ENCODE measurements at places on chromosomes 2 and 18.

DNA sequence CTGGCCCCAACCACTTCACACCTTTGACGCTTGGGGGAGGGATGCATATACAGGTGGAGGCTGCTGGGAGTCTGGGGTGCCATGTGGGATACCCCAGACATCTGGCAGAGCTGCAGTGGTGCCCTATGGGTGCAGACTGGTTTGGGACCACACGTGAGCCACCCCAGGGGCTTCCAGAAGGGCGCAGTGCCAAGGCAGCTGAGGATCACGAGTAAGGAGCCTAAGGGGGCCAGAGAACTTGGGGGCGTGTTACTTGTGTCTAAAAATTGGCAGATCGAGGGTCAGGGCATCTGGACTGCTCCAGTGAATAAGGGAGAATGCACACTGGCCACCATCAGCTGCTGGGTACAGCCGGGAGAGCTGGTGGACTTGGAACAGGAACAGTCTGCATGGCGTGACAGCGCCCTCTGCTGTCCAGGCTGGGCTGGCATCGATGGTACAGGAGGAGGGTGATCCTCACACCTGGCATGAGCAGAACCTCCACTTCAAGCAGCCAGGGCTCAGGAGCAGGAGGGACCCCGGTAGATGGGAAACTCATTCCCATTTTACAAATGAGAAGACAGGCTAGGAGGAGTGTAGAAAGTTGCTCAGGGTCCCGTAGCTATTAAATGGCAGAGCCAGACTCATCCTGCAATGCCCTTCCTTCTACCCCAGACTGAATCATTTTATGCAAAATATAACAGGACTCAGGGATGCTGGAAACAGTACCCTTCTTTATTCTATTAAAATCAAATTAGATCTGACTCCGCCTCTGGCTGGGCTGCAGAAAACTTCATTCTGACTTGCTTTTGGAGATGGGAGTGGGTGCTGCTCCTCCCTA lies 60.4 kb downstream of the ATOH8 start:
- peak; percentile 49 for DNase-seq

- no peak for DNase-seq
These were observed 1474.0 kb upstream of the TMEFF2 start for GRCh38 chr2:193668557-193669323.

GRCh38 chr2:239040152-239040761 lies 192.4 kb downstream of the TWIST2 start:
- DNase-seq = no peak

DNA sequence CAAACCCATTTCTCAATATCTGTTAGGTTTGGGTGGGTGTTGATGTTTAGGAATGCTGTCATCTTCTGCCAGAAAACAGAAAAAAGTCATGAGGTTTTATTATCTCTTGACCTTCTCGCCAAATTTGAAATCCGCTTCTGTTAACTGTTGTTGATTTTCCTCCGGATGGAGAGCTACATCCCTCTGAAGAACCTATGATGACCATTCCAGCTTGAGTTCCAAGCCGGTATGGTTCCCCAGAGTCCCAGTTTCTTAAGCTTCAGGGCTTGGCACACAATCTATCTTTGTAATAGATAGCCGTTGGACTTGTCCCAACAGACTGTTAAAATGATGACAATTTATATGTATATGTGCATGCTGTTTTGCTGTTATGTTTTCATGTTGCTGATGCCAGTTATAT lies 1201.0 kb downstream of the LRP1B start:
- no peak for DNase-seq

GRCh38 chr2:240431661-240432424 lies 3.6 kb upstream of the GPC1 start:
- DNase-seq = no peak

DNA sequence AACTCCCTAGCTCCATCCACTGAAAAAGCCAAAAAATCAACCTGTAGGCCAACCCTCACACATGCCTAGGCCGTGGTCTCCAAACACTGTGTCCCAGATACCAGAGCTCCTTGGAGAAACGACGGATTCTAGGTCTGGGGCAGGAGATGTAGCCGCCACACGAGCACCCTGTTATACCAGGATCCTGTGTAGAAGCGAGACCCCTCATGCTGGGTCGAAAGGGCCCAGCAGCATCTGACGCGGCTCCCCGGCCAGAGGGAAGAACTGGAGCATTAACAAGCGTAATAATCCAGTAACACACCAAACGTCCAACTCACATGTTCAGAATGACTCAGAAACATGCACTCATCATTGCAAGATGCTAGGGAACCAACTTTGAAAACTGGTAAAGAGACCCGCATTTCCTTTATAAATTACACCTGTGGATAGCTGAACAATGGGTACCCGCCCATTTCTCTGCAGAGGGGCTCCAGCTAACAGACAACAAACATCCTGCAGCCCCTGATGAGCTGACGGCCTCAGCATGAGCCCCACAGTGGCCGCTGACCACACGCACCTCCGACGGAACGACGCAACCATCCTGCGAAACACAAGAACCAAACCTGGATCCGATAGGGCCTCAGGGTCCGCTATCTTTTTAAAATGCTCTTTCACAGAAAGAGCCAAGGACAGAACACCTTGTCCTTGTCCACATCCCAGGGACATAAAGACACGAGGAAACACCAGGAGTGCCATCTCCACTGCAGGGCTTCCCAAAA lies 14.2 kb downstream of the SLC66A2 start:
- no peak for DNase-seq

- no peak for DNase-seq
These were observed 68.4 kb downstream of the UGGT1 start for GRCh38 chr2:128159437-128159836.

DNA sequence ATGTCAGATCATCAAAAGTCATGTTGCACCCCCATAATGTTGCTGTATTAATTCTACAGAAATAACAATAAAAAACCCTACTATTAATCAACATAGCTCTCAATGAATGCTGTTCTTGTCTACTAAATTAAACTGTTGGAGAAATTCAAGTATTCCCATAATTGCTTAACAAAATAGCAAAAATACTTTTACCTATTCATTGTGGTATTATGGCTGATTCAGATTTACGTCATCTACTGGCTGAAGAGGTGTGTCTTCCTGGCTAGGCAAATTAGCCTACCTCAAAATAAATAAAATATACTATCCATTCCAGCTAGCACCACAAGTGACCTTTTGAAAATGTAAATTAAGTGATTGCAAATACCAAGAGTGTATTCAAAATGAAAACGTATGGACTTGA lies 249.4 kb downstream of the MEIS1 start:
- DNase-seq = no peak

DNA sequence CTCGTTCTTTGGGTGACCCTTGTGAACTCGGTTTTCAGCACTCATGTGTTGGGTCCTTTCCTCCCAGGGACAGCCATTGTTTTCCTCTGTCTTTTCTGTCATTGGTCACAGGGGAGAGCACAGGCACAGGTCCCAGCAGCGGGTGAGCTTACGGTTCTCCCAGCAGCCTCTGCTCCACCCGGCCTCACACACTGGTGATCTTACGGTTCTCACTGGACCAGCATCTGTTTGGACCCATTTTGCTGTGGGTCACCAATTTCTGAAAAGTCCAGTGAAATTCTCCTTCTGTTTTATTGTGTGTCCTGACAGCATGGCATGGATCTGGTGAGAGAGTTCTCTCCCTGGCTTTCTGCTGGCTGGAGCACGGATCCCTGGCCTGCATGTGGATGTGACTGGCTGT lies 49.8 kb upstream of the ANKRD62 start:
- DNase-seq = no peak

DNA sequence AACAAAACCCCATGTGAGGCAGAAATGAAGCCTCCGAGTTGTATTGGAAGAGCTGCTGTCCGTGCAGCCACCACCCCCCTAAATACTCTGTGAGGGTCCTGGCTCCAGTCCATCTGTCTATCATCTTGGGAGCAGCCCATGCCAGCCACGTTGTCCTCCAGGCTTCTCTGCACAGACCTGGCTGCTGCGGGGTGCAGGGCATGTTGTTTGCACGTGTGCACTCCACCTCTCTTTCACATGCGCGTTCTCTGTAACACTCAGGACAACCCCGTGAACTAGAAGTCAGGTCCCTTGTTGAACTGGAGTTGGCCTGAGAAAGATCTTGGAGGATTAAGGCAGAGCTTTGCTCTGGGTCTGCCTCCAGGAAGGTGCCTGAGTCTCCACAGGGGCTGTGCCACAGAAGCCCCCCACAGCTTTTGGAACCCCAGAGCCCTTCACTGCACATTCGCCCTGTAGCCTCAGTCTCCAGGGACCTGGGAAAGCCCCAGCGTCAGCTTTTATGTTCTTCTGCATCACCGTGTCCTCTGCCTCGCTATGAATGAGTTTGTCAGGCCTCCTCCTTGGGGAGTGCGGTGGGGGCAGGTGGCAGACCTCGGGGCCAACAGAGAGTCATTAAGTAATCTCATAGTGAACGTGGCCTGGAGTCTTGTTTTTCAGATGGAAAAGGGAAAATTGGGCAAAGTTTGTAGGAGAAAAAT lies 16.6 kb downstream of the RTP5 start:
- DNase-seq = no peak
